Activated CD4-positive, alpha-beta memory T cell treated with anti-CD3 and anti-CD28 coated beads for 36 hours (primary cell): ENCODE measurements at places on chromosomes 1 and 21.

GRCh38 chr1:57881639-57882038, 457.8 kb upstream of the DAB1 start:
- no peak for DNase-seq

- DNase-seq = no peak
These were observed 63.2 kb downstream of the VWA5B1 start for GRCh38 chr1:20353836-20354235.

DNA sequence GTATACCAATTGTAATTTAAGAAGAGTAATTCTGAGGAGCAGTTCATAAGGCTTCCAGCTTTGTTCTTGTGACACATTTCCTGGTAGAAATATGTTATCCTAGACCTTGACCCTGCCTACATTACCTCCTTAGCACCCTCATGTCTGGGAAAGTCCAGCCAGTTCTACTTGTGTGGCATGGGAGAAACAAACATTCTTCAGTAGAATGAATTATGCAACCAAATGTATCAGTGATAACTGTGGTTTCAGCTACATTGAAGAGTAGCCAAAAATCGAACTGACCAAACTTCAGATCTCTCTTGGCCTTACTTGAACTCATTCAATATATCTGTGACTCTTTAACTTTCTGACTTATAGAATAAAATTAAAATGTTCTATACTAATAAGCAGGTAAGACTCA, 308.1 kb upstream of the LYPLAL1 start:
- no peak for DNase-seq

DNA sequence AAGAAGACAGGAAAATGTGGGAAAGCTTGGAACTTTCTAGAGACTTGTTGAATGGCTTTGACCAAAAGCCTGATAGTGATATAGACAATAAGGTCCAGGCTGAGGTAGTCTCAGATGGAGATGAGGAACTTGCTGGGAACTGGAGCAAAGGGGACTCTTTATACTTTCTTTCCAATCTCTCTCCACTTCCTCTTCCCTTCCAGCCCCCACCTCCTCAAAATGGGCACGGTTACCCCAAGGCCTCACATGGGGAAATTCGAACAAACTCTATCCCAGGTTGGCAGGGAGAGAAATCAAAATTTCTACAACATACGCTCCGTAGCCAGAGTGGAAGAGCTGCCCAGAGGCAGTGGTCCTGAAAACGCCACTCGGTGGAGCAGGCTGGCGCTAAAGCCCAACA, 15.2 kb downstream of the PPT1 start:
- DNase-seq = no peak

- DNase-seq = no peak
These were observed 29.1 kb upstream of the IFNGR2 start for GRCh38 chr21:33374080-33374449.

DNA sequence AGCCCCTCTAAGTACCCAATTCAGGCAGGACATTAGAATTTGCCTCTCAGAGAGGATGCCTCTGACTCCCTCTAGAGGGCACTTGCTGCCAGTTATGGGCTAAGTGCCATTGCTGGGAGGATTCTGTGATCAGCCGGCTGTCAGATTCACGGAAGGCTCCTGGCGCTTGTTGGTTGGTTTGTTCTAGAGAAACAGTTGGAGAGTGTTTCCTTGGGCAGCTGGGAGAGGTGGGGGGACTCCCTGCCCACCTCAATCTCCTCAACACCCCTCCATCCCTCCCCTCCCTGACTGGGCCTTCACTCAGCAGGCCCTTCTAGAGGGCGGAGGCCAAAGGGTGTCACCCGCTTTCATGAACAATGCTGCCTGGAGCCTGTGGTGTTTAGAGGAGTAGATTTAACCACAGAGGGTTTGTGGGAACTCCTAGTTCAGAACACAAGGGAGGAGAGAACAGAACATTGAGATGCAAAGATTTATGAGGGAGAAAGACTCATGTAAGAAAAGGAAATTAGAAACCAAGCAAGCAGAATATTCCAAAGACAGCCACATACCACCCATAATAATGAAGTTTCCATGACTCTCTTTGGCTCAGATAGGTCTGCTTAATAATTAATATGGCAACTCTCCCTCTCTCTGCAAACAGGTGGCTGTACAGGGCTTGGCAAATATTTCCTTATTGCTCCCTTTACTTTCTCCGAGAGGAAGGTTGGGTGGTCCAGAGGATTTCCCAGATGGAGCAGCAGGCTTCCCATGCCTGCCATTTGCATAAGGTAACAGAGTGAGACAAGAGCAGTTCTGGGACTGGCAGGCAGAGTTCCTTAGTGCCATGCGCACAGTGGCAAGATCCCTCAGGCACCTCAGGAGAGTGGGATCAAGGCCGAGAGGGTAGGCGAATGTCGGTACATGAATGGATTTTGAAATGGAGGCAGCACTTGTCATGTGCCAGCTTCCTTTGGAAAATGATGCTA, 30.0 kb upstream of the ACP6 start:
- DNase-seq = peak; percentile 69

- DNase-seq = no peak
These were observed 324.1 kb downstream of the ZP4 start for GRCh38 chr1:237566581-237566980.
